ENCODE measurements at places on chromosomes 2 and 18.

- DNase-seq, result no peak
Measured at GRCh38 chr2:158644139-158644538, 151.0 kb upstream of the DAPL1 start.

DNA sequence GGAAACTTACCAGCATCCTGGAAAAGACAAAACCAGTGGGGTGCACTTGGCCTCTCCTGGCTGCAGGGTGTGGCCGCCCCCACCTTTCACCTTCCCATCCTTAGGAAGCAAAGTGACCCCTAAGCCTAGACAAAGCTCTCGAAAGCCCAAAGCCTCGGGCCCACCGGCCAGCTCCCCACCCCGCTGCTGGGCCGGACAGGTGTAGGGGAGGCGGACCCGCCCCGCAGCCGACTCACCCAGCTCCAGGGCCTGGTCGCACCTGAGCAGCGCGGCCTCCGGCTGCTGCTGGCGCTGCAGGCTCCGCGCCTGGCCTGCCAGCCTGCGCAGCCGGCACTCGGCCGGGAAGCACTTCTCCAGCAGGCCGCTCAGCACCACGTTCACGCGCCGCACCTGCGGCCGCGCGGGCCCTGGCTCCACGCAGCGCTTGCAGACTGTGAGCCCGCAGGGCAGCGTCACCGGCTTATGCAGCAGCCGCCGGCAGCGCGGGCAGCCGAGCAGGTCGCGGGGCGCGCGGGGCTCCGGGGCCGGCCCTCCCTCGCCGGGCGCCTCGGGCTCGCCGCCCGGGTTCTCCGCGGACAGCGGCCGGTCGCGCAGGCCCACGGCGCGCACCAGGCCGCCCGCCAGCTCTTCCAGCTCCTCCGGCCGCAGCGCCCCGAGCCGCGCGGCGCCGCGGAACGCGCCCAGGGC lies 979 bp downstream of the LONRF2 start:
- peak; percentile 31 for DNase-seq

GRCh38 chr18:76562286-76563122 lies 67.5 kb upstream of the ZNF516 start:
- DNase-seq, result no peak

GRCh38 chr2:28526527-28527132 lies 30.8 kb downstream of the PLB1 start:
- DNase-seq, result no peak

GRCh38 chr2:178707476-178707875 lies 99.7 kb downstream of the TTN start:
- DNase-seq, result no peak

GRCh38 chr2:70515938-70516337 lies 37.7 kb downstream of the TGFA start:
- DNase-seq, result no peak

DNA sequence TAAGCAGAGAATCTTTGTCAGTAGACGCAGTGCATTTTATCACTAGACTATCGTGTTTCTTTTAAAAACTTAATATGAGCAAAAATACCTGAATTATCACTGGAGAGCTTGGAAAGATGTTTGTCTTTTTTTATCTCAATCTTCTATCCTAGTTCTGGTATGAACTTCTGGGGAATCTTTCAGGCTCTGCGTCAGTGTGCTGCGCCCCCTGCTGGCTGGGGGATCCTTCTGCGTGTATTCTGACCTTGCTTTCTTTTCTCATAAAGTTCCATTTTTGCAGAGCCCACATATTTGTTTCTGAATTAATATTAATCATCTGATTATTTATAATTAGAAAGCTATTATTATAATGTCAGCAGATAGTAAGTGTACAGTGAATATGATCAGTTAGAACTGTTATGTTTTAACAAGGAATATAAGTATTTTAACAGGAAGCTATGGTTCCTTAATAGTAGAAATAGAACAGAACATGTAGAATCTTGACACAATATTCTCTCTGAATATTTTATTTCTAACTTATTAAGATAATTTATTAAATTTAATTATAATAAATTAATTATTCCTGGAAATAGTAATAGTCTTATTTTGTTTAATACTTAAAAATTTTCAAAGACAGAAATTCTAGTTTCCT lies 945.0 kb upstream of the CRIM1 start:
- DNase-seq, result peak; percentile 67

- DNase-seq, result no peak
Measured at GRCh38 chr2:9573013-9573720, 17.5 kb upstream of the ADAM17 start.

DNA sequence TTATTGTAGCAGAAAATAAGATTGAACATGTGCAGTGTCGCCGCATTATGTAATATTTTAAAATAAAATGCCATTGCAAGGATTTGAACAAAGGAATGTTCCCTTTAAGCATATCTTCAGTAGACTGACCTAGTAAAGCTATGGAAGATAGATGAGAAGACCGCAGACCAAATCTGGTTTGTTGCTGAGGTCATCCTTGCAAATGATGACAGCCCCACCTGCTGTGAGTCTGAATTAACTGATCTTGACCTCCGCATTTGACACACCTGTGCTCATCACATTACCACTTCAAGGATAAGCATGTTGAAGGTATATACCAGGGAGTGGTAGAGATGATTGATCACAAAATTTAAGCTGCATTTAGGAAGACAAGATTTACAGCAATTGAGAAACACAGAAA lies 96.2 kb downstream of the NYAP2 start:
- DNase-seq, result no peak

Data from femur (tissue), 1 donor.